ENCODE measurements at places on chromosomes 6 and 20. TPM values are rescaled to one million over a fixed set of nuclear protein-coding genes. Genes with fewer than 3 reads are reported as not detected.

GRCh38 chr6:43724354-43724753 lies 36.8 kb upstream of the MRPS18A start:
- DNase-seq, result no peak

The CLDN20 gene
- total RNA-seq, result not detected

The PCSK2 gene
- total RNA-seq, result not detected

The TRAPPC3L gene
- not detected for total RNA-seq

The PTCRA gene
- total RNA-seq, result not detected

DNA sequence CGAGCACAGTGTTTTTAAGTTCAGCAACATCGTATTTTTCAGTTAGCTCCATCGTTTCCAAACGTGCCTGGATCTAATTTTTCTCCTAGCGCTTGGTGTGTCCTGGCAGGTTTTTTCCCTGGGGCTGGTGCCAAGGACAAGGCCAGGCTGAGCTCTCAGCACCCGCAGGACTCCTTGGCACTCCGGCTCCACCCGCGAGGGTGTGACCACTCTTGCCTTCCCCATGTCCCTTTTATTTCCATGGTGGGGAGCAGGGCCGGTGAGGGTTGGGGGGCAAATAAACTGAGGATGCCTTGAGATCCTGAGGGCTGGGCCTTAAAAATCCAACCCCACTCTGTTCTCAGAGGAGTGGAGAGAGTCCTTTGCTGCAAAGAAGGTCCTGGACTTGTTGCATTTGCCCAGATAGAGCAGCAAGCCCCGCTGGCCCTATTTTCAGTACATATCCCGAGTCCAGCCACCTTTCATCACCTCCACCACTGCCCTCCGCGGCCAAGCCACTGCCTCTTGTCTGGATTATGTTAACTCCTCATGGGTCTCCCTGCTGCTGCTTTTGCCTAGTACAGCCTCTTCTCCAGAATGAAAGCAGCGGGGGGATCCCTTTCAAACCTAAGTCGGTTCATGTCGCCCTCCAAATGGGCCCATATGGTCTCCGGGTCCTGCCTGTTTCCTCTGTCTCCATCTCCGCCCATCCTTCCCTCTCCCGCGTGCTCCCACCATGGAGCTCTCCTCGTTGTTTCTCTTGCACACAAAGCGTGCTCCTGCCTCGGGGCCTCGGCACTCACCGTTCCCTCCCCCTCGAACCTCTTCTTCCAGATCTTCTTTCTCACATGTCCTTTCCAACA lies 4.5 kb upstream of the RAB44 start:
- DNase-seq, result no peak

The MYT1 gene
- 3.5 TPM for total RNA-seq

GRCh38 chr6:112367628-112368027 lies 20.5 kb downstream of the RFPL4B start:
- no peak for DNase-seq

- DNase-seq, result no peak
Measured at GRCh38 chr6:22838345-22838744, 269.0 kb downstream of the HDGFL1 start.

DNA sequence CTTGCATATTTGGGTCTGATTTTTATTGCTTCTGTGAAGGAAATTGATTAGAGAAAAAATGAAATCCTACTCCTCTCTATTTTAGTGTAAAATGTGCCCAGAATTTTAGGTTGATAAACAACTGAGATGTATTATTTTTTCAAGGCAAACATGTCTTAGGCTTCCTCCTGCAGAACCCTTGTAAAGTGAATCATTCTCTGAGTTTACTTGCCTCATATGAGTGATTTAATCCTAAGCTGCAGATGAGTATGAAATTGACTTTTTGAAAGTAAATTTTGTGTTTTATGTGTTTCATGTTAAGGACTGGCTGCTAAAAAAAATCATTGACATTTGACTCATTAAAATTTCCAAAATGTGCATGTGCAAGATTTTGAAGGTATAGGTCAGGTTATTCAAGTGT lies 138.5 kb upstream of the PHACTR1 start:
- DNase-seq, result no peak

The HCRTR2 gene
- total RNA-seq, result not detected
